Stimulated activated CD4-positive, alpha-beta T cell treated with anti-CD3 and anti-CD28 coated beads, Interleukin-12 subunit alpha, Interleukin-12 subunit beta, amount 100 ng/mL, for 24 hours (primary cell): ENCODE measurements at places on chromosomes 4 and X.

DNA sequence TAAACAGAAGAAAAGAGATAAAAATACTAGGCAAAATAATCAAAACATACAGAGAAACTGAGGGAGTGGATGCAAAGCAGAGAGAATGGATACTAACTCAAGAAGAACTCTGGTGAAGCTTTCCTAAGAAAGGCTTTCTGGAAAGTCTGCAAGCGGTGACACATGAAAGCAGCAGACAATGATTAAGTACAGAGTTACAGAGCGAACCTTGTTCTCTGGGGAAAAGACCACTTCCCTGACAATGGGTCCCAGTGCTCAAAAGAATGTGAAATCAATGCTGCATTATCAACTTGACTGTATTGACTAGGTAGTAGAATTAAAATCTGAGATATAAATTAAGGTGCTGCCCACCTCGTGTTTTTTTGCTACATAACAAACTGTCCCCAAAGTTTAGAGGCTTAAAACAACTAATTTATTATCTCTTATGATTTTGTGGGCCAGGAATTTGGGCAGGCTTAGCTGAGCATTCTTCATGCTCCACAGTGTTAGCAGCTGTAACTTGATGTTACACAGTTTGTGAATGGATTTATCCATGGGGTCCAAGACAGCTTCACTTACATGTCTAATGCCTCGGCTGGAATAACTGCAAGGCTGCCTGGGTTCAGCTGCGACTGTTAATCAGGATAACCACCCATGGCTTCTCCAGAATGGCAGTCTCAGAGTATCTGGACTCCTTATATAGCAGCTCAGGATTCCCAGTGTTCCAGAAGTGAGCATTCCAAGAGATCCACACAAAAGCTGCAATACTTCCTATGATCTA is 106.9 kb upstream of the INPP4B start:
- DNase-seq: no peak

GRCh38 chr4:11264841-11265240 is 163.9 kb downstream of the HS3ST1 start:
- no peak for DNase-seq

DNA sequence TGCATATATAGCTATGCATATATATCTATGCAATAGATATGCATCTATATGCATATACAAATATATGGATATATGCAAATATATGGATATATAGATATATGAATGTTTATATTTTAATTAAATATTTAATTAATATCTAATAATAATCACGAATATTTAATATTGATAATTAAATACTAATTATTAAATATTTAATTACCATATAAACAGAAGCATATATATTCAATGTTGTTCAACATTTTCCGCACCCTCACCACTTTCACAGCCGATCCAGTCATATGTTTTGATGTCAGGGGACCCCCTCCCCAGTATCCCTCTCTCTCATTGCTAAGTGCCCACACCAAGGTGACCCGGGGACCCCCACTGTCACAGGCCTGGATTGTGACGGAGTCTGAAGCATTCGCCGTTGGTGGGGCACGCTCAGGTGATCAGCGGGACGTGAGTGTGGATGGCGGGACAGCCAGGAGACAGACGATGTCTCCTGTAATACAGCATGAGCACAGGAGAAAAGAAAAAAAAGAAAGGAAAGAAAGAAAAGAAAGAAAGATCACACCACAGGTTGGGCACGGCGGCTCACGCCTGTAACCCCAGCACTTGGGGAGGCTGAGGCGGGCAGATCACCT is 199.7 kb downstream of the CRLF2 start:
- no peak for DNase-seq

GRCh38 chr4:168878623-168879022 is 131.4 kb downstream of the CBR4 start:
- no peak for DNase-seq

GRCh38 chrX:42678133-42678532 is 99.8 kb downstream of the PPP1R2C start:
- no peak for DNase-seq

DNA sequence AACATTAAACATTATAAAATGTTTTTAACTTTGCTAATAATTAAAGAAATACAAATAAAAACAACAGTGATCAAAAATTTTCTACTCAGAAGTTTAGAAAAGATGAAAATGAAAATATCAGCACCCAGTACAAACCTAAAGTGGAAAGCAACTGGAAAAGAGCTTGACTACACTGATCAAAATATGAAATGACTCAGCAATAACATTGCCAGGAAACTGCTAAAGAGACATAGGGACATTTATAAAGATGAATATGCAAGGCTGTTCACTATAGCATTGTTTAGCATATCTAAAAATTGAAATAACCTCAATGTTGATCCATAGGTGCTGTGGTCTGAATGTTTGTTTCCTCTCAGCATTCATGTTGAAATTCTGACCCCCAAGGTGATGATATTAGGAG is 88.5 kb upstream of the NOCT start:
- DNase-seq: no peak

DNA sequence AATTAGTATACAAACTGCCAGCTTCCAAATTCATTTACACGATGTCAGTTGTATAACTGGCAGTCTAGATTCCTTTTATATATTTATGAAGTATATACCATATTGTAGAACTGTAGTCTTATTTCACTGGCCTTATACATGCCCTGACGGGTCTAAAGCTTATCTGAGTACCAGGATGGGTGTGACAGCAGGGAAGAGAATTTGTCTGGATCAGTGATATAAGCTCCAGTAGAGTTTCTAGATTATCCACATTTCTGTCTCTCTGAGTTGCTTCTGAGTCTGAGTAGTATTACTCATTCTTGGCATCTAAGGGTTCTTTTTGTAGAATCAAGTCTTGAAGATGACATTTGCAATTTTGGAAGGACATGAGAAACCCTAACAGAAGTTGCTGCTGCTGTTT is 101.3 kb downstream of the RPA4 start:
- DNase-seq: no peak

- no peak for DNase-seq
Observed at GRCh38 chr4:90121676-90122354, 5.4 kb upstream of the CCSER1 start.

DNA sequence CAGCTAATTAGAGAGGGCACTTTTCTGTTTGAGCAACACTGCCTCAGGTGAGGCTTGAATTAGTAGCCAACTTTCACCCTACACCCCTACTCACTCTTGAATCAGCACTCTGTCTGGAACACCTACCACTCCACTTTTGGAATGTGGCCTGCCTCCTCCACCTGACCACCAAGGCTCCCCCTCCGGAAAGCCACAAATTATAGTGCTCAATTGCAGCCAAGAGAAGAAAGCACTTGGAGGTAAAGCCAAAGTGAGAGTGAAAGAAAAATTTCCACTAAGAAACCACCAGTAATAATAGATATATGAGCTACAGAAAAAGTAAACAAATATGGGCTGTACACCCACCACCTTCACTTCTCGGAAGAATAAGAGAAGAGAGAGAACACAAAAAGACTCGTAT is 41.1 kb downstream of the PPP3CA start:
- no peak for DNase-seq

DNA sequence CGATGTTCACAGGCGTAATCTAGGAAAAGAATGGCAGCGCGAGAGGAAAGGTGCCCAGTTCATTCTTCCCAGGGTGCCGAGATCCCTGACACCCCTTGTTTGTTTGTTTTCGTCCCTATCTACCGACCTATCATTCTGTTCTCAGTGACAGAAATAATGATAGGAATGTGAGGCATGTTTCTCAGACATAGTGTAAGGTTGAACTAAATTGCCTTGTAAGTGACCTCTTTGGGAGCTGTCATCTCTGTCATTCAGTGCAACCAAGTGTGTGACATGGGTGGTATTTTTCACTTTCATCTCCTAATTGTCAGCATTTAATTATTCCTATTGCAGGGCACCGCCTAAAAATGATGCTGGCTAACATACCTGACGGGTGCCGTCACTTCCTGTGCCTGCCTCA is 24.4 kb downstream of the CLDN22 start:
- no peak for DNase-seq

- no peak for DNase-seq
Observed at GRCh38 chrX:39516427-39516841, 581.3 kb downstream of the BCOR start.

DNA sequence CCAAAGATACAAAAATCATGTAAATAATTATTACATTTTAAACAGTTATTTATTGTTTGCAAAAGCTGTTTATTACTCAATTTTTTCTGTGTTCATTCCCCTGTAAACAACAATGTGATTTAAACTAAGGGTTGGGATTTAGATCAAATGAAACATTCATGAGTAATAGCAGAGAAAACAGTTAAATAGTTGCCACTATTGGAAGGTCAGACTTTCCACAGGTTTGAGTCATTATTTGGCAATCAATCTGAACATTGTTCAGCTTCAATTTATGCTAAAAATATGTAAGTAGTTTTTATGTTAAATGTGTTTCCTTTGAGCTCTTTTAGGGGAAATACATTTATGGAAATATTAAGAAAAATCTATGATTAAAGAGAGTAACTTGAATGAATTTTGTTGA is 144.9 kb downstream of the STIM2 start:
- no peak for DNase-seq

DNA sequence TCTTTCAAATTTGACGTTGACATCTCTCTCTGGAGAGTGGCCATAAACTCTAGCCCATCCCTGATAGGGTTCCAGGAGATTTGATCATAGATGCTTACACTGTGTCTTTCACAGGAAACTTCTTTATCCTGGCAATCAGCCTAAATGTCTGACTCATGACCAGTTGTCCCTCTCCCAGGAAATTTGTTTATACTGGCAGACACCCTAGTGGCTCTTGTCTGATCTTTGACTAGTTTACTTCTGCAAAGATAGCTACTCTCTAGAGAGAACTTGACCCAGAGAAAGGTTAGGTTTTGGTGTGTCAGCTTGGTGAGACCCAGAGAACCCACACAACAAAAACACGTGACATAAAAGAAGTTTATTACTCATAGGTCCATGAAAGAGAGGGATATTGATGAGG is 509.8 kb downstream of the CENPC start:
- no peak for DNase-seq

GRCh38 chrX:153969125-153969903 is 2.3 kb downstream of the HCFC1 start:
- no peak for DNase-seq
